GM12864 (cell line): ENCODE measurements at places on chromosomes 16 and 17.

DNA sequence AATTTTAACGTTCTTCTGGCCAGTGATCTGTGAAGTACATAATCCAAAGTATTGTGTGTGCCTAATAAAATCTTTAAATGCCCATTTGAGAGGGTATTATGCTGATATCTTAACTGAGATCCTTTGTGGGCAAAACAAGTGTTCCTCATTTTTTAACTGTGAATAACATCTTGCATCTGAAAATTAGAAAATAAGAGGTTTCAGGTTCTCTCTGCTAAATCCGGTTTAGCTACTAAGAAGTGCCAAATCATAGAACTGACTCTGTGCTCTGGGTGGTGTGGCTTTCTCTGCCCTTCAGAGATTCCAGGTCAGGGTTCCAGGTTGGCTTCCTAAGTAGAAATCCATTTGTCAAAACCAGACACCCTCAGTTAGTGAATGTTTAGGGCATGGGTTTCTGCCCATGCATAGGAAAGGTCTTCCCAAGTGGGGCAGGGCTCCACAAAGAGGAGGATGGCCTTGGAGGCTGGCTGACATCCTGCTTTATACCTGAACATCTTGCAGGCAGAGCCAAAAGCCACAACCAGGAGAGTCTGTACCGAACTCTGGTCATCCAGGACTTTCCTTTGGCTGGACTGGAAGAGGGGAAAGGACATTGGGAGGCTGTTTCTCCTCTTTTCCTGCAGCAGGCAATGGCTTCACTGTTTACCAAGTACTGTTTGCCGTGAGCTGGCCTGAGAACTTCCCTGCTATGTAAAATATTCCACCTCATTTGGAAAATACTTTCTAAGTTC, 8.5 kb downstream of the ALDH3A2 start:
- DNase-seq: no peak

GRCh38 chr16:67243481-67243880, 3.8 kb downstream of the FHOD1 start:
- DNase-seq: no peak

GRCh38 chr16:21166561-21166961, 8.1 kb downstream of the LDAF1 start:
- DNase-seq: no peak

GRCh38 chr16:52465711-52466267, 81.2 kb downstream of the TOX3 start:
- DNase-seq: no peak

- DNase-seq: no peak
These were observed 186.6 kb downstream of the C16orf78 start for GRCh38 chr16:49560004-49560830.

DNA sequence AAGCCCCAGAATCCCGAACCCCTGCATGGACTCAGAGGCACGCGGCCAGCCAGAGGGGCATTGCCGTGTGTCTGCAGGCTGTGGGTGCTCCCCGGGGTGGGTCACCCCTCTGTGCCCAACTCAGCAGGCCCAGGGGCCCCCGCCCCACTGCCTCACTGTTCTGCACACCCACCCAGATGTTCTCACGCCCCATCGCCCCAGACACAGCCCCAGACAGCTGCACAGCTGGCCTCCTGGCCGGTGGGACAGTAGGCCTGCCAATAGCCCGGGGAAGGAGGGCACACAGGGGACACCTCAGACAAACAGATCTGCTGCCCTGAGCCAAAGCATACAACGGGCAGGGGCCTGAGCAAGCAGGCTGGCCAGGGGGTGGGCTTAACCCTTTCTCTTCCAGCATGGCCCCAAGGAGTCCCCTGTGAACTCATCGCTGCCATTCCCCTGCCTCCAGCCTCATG, 27.6 kb upstream of the NXPH3 start:
- no peak for DNase-seq

- no peak for DNase-seq
These were observed 719.7 kb upstream of the CDH8 start for GRCh38 chr16:62755938-62756337.

GRCh38 chr16:55263271-55264250, 60.4 kb upstream of the IRX6 start:
- DNase-seq: no peak

DNA sequence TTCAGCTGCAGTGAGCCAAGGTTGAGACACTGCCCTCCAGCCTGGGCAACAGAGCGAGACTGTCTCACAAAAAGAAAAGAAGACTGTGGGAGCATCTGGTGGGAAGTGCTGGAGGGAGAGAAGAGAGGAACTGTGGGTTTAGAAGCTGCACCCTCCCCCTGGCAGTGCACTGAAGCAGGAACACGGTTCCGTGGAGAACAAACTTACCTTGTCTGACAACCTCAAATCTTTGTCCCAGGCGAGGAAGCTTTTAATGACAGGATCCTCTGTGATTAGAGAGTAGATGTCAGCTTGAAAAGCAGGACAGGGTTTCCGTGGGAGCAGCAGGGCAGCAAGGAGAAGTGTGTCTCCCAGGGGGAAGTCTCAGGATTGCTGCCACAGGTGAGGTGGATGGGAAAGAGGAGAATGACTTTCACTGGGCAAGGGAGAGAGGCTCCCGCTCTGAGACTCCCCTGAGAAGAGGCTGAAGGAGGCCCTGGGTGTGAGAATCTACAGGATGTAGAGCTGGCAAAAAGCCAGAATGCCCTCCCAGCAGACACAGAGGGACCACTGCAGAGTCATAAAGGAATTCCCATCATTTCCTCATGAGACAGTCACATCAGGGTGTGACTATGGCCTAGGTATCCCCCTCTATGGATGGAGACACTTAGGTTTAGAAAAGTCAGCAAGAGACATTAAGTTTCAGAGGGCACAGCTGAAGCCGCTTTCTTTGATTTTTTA, 22.9 kb downstream of the PRR11 start:
- no peak for DNase-seq

- no peak for DNase-seq
These were observed 341 bp downstream of the SLC7A6OS start for GRCh38 chr16:68310437-68310773.

DNA sequence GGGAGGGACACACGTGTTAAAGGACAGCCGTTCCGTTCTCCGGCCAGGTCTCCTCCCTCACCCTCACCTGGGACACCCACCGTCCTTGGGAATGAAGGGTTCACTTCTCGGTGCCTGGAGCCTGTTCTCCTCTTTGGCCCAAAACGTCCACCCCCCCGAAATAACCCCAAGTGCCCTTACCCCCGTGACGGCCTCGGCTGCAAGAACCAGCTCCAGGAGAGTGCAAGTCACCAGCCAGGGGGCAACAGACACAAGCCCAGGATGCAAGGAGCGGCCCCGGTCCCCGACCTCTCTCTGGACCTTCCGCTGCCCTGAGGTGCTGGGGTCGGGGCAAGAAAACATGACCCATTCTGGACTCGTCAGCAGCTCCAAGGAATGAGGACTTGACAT, 20.0 kb upstream of the UBE2I start:
- no peak for DNase-seq

- no peak for DNase-seq
These were observed 5.1 kb upstream of the RPL26 start for GRCh38 chr17:8387914-8388651.

DNA sequence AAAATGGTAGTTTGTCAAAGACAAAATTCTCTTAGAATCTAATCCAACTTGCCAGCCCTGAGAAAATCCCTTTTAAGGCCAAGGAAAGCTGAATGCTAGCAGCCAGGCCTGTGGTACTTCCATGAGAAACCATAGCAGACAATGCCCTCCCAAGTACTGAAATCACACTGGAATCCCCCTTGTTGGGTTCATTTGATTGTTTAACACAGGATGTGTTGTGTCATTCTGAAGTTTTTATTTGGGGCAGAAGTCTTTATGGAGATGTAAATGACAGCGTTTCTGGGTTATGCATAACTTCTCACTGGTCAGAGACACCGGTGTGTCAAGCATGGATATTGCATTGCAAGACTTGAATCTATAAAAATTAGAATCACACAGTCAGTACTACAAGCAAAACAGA, 6.0 kb upstream of the ARL2BP start:
- no peak for DNase-seq
